ENCODE measurements at places on chromosomes 16 and 17. TPM values are rescaled to one million over a fixed set of nuclear protein-coding genes. Genes with fewer than 3 reads are reported as not detected.

The MAP2K6 gene
- total RNA-seq, result 8.0 TPM

The RUNDC3A gene
- 1.0 TPM for total RNA-seq

The RNF112 gene
- 0.98 TPM for total RNA-seq

The PRR29 gene
- total RNA-seq, result 1.8 TPM

The CEP295NL gene
- total RNA-seq, result 0.64 TPM

The SKAP1 gene
- total RNA-seq, result 0.34 TPM

The SOX15 gene
- total RNA-seq, result 0.30 TPM

The ARL5C gene
- total RNA-seq, result not detected

The CCL17 gene
- not detected for total RNA-seq

The TMC7 gene
- total RNA-seq, result 9.9 TPM

The GNGT2 gene
- 1.5 TPM for total RNA-seq

The TM4SF5 gene
- total RNA-seq, result 1.2 TPM

The EVI2B gene
- total RNA-seq, result not detected

Data from A549 treated with ZK216348 at 1 μM for 4 hours (cell line).